Glutamatergic neuron (in vitro differentiated cells): ENCODE measurements at places on chromosomes 7 and 10.

DNA sequence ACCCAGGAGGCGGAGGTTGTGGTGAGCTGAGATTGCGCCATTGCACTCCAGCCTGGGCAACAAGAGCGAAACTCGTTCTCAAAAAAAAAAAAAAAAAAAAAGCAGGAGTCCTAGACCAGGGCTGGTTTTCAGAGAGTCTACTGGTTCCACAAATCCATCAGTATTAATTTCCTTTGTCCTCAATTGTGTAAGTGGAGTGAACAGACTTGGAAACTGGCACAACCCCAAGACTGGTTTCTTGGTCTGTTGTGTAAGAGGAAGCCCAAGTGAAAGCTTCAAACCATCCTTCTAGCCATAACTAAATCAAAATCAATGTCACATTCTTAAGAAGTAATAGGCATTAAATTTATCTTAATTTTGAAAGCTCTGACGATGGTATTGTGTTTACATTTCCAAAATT is 213.6 kb downstream of the DGKI start:
- H3K27me3 ChIP-seq = no peaks in the 10 kb centered on the region
- H3K4me1 ChIP-seq = no peaks in the 10 kb centered on the region
- no peak overlapping the region for H3K27ac ChIP-seq
- H3K36me3 ChIP-seq = no peaks in the 10 kb centered on the region

- no peak overlapping the region for H3K4me3 ChIP-seq
- no peaks in the 10 kb centered on the region for H3K36me3 ChIP-seq
- H3K4me1 ChIP-seq = peaks cover 5% of the 10 kb centered on the region
- H3K27ac ChIP-seq = no peak overlapping the region
- peaks cover 2% of the 10 kb centered on the region for H3K27me3 ChIP-seq
Measured at GRCh38 chr10:21329995-21330627, 195.4 kb downstream of the SKIDA1 start.

DNA sequence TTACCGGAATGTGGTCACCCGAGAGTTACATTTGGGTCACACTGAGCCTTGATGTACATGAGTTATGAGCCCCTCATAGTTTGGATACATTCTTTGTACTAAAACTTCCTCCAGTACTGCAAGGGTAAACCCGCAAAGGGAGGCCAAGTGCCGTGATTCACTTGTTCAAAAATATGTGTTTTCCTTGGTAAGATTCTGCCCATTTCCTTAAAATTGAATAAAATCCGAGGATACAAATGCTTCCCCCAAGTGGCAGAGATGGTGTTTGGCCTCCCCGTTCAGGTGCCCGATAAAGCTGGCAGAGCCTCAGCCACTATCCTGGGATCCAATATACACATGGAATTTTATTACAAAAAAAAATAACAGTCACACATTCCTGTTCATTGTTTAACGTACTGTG is 268.3 kb downstream of the DIP2C start:
- DNase-seq = no peak
- peaks cover 2% of the 10 kb centered on the region for H3K27me3 ChIP-seq
- H3K4me3 ChIP-seq = no peak overlapping the region
- peak overlapping the region; percentile 80 for H3K27ac ChIP-seq
- peaks cover 21% of the 10 kb centered on the region for H3K4me1 ChIP-seq

- H3K4me3 ChIP-seq = no peak overlapping the region
- no peak for DNase-seq
- H3K36me3 ChIP-seq = no peaks in the 10 kb centered on the region
- no peaks in the 10 kb centered on the region for H3K27me3 ChIP-seq
Measured at GRCh38 chr7:145016068-145016467, 180.2 kb upstream of the TPK1 start.

GRCh38 chr10:121984463-121984862 is 4.5 kb upstream of the TACC2 start:
- no peak overlapping the region for H3K27ac ChIP-seq
- H3K4me1 ChIP-seq = no peaks in the 10 kb centered on the region
- DNase-seq = no peak
- no peak overlapping the region for H3K4me3 ChIP-seq

DNA sequence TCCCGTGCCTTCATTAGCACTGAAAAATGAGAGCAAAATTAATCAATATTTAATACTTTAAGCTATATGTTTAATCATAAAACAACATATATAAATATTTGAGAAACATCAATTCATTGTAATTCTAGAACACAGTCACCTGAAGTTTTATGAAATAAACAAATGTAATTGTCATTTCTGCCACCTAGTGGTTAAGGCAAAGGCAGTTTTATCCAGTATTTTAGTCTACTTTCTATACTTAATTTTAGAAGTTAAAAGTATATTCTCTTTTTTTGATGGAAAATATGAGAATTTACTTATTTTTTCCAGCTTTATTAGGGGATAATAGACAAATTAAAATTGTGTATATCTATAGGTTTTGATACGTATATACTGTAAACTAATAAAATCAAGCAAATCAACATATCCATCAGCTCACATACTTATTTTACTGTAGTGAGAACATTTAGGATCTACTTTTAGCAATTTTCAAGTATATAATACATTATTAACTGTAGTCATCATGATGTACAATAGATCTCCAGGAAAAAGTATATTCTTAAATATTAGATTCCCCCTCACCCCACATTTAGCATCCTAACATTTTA is 16.9 kb downstream of the PCGF6 start:
- H3K4me3 ChIP-seq = no peak overlapping the region
- no peak overlapping the region for H3K27ac ChIP-seq
- no peak for DNase-seq
- no peaks in the 10 kb centered on the region for H3K4me1 ChIP-seq

DNA sequence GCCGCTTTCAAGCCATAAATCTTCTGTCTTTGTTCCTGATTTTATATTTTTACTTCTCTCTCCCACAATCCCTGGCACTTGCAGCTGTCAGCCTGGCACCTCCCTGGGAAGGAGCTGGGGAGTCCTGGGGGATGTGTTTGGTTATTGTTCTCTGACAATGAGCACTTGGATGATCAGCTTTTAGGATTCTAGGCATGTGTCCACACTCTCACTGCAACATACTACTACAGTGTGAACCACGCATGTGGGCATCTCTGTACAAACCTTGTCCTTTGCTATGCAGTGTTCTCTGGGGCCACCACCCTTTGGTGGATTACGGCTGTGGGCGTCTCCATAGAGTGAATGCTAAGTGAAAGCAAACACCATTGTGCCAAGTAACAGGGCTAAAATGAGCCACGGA is 168.4 kb upstream of the KMT2E start:
- no peaks in the 10 kb centered on the region for H3K4me1 ChIP-seq
- H3K36me3 ChIP-seq = peaks cover 6% of the 10 kb centered on the region
- peaks cover under 1% of the 10 kb centered on the region for H3K27me3 ChIP-seq
- no peak for DNase-seq
- H3K4me3 ChIP-seq = no peak overlapping the region

- H3K4me1 ChIP-seq = no peaks in the 10 kb centered on the region
- peaks cover 1% of the 10 kb centered on the region for H3K27me3 ChIP-seq
- DNase-seq = no peak
- H3K4me3 ChIP-seq = no peak overlapping the region
Measured at GRCh38 chr7:23044581-23044980, 30.7 kb upstream of the HYCC1 start.

DNA sequence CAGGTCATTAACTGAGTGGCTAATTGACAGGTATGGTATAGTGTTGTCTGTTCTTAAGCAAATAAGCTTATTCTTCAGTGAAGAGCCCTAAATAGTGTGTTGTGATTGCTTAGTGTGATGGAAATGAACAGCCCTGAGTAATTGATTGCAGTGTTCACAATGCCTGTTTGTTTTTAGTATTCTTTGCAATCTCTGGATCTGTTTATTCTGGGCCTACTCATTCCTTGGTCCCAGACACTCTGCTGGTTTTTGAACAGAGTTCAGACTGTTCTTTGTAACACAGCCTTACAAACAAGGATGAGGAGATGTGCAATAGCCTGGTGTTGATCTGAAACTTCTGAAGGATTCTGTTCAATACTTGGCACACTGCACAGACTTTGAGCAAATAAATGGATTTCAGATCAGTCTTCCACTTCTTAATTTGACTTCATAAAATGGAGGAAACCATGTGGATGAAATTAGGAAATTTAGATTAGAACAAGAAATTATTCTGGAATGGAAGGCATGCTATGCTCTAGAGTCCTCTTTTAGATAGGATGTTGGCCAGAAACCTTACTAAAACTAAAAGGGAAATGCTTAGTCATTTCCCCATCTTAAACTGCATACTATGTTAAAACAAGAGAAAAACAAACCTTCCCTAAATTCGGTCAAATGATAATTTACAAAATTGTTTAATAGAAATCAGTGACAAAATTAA is 444.2 kb upstream of the SEMA3D start:
- no peaks in the 10 kb centered on the region for H3K27me3 ChIP-seq
- H3K27ac ChIP-seq = no peak overlapping the region
- no peaks in the 10 kb centered on the region for H3K4me1 ChIP-seq
- H3K36me3 ChIP-seq = no peaks in the 10 kb centered on the region
- no peak for DNase-seq

DNA sequence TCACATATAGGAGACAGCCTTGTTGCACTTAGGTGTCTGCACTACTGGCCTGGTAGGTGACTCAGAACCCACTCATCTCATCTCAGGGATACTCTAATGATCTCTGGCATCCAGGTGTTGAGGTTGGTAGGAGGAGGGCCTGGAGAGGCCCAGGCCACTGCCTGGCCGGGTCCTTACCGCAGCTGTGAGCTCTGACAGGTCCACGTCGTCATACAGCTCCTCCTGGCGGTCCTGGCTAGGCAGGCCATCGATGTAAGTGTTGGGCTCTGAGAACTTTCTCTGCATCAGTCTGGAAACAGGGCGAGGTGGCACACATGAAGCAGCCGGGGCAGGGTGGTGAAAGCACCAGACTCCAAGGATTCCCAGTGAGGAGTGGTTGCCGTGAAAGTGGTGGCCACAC is 62.1 kb downstream of the VWA2 start:
- peaks cover 4% of the 10 kb centered on the region for H3K36me3 ChIP-seq
- no peak overlapping the region for H3K4me3 ChIP-seq
- peaks cover 4% of the 10 kb centered on the region for H3K4me1 ChIP-seq
- peaks cover 6% of the 10 kb centered on the region for H3K27me3 ChIP-seq
- no peak for DNase-seq

- H3K27ac ChIP-seq = no peak overlapping the region
- H3K4me3 ChIP-seq = no peak overlapping the region
- no peak for DNase-seq
- peaks cover 5% of the 10 kb centered on the region for H3K4me1 ChIP-seq
- peaks cover 5% of the 10 kb centered on the region for H3K36me3 ChIP-seq
- no peaks in the 10 kb centered on the region for H3K27me3 ChIP-seq
Measured at GRCh38 chr7:144713850-144714249, 122.0 kb downstream of the TPK1 start.

DNA sequence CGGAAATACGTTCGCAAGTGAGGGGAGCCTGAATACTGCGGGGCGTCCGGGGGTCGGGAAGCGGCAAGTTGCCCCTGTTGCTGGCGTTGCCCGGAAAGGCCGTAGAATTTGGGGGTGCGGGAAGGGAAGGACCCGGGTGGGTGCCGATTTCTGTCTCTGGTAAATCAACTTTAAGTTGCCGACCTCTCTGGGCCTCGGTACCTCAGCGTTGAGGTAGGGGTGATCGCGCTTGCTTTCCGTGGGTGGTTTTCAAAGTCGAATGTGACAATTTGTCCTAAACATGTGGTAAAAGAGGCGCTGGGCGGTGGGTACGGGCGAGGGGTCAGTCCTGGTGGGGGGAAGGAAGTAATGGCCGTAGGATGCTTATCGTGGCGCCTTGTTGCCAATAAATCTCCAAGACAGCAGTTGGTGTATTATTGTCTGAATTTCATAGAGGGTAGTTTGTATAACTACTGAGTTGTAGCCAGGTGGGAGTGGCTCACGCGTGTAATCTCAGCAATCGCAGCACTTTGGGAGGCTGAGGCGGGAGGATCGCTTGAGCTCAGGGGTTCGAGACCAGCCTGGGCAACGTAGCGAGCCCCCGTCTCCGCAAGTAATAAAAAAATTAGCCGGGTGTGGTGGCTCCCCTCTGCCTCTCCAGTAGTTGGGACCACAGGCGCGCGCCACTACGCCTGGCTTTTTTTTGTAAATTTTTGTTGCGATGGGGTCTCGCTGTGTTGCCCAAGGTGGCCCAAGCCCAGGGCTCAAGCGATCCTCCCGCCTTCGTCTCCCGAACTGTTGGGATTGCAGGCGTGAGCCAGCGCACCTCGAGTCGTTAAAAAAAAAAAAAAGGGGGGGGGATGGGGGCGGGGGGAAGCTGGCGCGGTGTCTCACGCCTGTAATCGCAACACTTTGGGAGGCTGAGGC is 644 bp downstream of the BUD23 start:
- peak overlapping the region; percentile 100 for H3K4me3 ChIP-seq
- peaks cover 1% of the 10 kb centered on the region for H3K36me3 ChIP-seq
- H3K27me3 ChIP-seq = peaks cover 3% of the 10 kb centered on the region

DNA sequence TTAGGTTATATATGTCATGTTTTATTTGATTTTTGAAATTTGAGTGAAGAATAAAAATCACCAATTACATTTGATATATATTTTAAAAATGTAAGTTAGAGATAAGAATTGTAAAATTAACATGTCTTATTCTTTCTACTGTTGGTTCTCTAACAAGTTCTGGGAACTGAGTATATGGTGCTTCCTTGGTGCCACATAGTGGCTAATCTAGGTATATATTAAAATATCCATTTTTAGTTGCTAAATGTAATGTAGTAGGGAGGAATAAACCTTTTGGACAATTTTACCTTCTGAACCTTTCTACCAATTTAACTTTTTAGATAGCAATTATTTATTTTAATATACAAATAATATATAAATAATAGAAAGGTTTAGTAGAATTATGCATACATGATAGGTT is 17.5 kb downstream of the CFAP69 start:
- H3K27me3 ChIP-seq = peaks cover 2% of the 10 kb centered on the region
- no peak for DNase-seq
- H3K27ac ChIP-seq = no peak overlapping the region

- DNase-seq = no peak
- H3K36me3 ChIP-seq = no peaks in the 10 kb centered on the region
- no peak overlapping the region for H3K27ac ChIP-seq
- H3K27me3 ChIP-seq = no peaks in the 10 kb centered on the region
- H3K4me3 ChIP-seq = no peak overlapping the region
Measured at GRCh38 chr7:91961816-91962215, 21.2 kb downstream of the AKAP9 start.

DNA sequence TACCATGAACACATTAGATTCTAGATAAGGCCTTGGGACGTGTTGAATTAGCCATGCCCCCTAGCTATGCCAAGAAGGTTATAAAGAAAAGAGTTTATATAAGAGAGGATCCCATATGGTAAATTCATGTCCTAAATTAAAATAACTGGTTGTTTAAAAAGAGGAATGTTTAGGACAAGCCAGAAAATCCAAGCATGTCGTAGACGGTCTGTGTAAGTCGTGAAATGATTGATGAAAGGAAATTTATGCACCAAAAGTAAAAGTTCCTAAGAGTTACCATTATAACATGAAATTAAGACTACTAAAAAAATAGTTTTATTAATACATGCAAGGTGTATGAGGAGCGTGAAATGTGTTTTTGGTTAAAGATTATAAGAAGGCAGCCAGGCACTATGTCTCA is 624.9 kb downstream of the ARL4A start:
- peak; percentile 26 for DNase-seq
- peaks cover 23% of the 10 kb centered on the region for H3K36me3 ChIP-seq
- H3K27ac ChIP-seq = no peak overlapping the region

- DNase-seq = peak; percentile 53
- peaks cover 8% of the 10 kb centered on the region for H3K4me1 ChIP-seq
- peaks cover 22% of the 10 kb centered on the region for H3K36me3 ChIP-seq
- no peak overlapping the region for H3K27ac ChIP-seq
- H3K4me3 ChIP-seq = no peak overlapping the region
Measured at GRCh38 chr7:158353606-158354570, 233.7 kb downstream of the PTPRN2 start.
